ENCODE measurements at places on chromosomes 13 and 19.

- no peak for DNase-seq
Observed at GRCh38 chr19:4624733-4625362, 14.5 kb upstream of the TNFAIP8L1 start.

- DNase-seq = no peak
Observed at GRCh38 chr19:35436477-35437405, 11.3 kb upstream of the FFAR2 start.

- no peak for DNase-seq
Observed at GRCh38 chr13:113091891-113092775, 13.5 kb upstream of the F7 start.

GRCh38 chr19:43534816-43535761 lies 2.1 kb downstream of the ZNF575 start:
- DNase-seq = no peak

GRCh38 chr13:49046519-49046918 lies 70.8 kb downstream of the FNDC3A start:
- DNase-seq = no peak

- no peak for DNase-seq
Observed at GRCh38 chr13:20190481-20191310, 2.0 kb downstream of the GJB2 start.

DNA sequence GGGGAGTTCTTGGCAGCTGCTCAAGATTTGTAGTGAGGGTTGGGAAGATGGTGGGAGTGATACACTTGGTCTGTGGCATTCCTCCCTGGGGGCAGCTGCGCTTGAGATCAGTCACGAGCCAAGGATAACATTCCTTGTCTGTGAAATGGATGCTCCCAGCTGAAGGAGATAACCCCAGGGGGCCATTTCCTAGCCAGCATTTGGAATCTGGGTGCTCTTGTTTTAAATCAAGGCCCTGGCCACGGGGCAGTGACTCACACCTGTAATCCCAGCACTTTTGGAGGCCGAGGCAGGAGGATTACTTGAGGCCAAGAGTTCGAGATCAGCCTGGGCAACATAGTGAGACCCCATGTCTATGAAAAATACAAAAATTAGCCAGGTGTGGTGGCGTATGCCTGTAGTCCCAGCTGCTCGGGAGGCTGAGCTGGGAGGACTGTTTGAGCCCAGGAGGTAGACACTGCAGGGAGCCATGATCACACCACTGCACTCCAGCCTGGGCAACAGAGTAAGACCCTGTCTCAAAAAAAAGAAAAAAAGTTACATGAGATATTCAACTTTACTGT lies 4.6 kb downstream of the PKN1 start:
- DNase-seq = no peak

- no peak for DNase-seq
Observed at GRCh38 chr13:114063545-114064449, 68.6 kb downstream of the RASA3 start.

GRCh38 chr19:16023146-16023915 lies 53.0 kb upstream of the TPM4 start:
- no peak for DNase-seq

GRCh38 chr19:7458675-7459074 lies 30.2 kb downstream of the PEX11G start:
- no peak for DNase-seq

DNA sequence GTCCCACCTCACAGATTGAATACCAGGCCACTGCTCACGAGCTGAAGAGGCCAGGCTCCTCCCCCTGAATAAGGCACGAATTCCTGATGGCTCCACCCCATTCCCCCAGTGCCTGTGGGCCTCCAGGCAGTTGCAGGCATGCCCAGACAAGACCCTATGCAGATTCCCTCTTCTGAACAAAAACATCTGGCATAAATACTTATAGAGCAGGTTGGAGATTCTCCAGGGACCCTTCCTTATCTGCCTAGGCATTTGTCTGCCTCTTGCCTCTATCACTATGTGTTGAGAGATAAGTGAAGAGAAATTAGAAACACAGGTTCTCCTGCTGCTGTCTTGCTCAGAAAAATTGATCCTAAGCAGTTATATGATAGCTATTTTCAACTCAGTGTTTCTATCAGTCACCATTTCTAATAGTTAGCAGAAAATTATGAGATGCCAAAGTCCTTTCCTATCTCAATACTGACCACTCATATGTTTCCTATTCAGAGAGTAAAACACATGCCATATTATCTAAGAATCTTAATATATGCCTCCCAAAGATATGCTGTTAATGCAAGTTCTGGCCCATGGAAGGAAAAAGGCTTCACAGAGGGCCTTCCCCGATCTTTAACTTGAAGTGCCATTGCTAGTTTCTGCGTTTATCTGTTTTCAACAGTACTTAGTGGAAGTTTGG lies 364.0 kb downstream of the KCTD12 start:
- no peak for DNase-seq

- DNase-seq = peak; percentile 44
Observed at GRCh38 chr13:21435687-21436151, 23.4 kb downstream of the ZDHHC20 start.

GRCh38 chr19:6078068-6078467 lies 32.2 kb downstream of the RFX2 start:
- DNase-seq = no peak

Measured in GM13977 (cell line).